Karpas-422 (cell line): ENCODE measurements at places on chromosomes 11 and 22. TPM values are rescaled to one million over a fixed set of nuclear protein-coding genes. Genes with fewer than 3 reads are reported as not detected.

DNA sequence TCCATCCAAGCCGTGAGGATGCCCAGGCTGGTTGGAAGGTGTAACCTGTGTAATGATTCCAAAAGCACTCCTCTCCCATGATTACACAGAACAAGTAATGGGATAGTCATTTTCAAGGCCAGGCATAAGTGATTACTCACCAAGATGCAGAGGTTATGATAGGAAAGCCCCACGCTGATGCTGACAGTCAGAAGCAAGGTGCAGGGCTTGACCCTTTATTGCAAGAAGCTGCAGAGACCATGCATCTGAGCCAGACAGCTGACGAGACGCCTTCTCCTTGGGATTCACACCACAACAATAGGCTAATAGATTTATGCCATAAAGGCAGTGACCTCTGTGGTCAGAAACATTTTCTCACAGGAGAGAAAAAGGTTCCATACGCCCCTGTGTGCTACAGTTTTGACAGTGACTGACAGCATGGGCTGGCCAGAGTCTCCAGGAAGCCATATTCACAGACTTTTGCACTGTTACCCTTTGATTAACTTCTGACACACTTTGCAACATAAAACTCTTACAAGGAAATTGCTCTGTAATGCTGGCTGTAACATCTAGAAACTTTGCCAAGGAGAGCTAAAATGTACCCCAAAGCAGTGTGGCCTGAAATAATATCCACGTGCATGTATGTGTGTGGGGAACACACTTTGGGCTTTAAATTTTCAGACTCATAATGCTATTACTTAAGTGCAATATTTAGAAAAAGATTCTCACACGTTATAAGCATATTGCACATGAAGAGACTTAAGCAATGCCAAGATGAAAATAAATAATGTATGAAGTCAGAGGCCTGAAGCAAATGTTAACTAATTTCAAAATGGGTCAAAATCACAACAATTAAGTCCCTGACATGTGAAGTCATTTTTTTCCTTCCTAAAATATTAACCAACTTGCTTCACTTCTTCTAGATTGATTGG, 1079.0 kb upstream of the TENM4 start:
- no peaks in the 10 kb centered on the region for H3K4me1 ChIP-seq
- no peak overlapping the region for H3K4me3 ChIP-seq
- H3K27me3 ChIP-seq, result no peaks in the 10 kb centered on the region
- no peaks in the 10 kb centered on the region for H3K36me3 ChIP-seq
- DNase-seq, result no peak

The PPFIA1 gene
- total RNA-seq, result 24.6 and 50.1 TPM in 2 replicates

GRCh38 chr22:26225207-26225606, 55.9 kb downstream of the SEZ6L start:
- H3K36me3 ChIP-seq, result no peaks in the 10 kb centered on the region
- H3K27ac ChIP-seq, result no peak overlapping the region
- DNase-seq, result no peak
- no peak overlapping the region for H3K4me3 ChIP-seq
- H3K27me3 ChIP-seq, result no peaks in the 10 kb centered on the region

- no peak overlapping the region for H3K27ac ChIP-seq
- no peaks in the 10 kb centered on the region for H3K4me1 ChIP-seq
- no peaks in the 10 kb centered on the region for H3K36me3 ChIP-seq
- H3K27me3 ChIP-seq, result no peaks in the 10 kb centered on the region
- H3K4me3 ChIP-seq, result no peak overlapping the region
Measured at GRCh38 chr11:21501245-21501644, 691.6 kb upstream of the ANO5 start.

GRCh38 chr11:1006762-1007161, 29.8 kb downstream of the MUC6 start:
- H3K27me3 ChIP-seq, result no peaks in the 10 kb centered on the region
- H3K36me3 ChIP-seq, result peaks cover 19% of the 10 kb centered on the region; the same call in 1 of the 2 replicates
- no peaks in the 10 kb centered on the region for H3K4me1 ChIP-seq
- no peak for DNase-seq
- H3K27ac ChIP-seq, result no peak overlapping the region
- H3K4me3 ChIP-seq, result no peak overlapping the region

The NRXN2 gene
- total RNA-seq, result 0.83 TPM in 1 of 2 replicates, not detected in the other

DNA sequence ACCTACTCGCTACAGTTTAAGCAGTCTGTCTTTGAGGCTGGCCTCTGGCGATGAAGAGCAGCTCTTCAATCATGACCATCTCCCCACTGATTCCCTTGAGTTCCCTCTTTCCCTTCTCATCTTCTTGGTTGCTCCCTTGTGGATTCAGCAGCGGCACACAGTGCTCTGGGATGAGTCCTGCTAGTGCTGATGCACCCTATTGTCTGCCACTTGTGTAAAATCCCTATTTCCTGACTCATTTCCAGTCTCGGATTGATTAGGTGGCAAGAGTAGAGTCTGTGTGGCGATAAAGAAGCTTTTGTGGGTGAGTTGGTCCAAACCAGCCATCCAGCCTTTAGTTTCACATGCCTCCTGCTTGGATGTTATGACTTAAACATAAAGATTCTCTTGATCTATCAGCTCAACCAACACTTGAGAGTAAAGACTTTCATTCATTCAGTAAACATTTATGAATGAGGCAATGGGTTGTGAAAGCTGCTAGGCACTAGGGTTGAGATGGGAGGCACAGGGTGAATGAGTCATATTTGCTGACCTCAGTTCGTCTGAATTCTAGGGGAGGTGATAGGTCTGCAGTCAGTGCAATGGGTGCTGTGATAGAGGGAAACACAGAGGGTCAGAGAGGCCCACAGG, 219.4 kb upstream of the RAG2 start:
- H3K4me1 ChIP-seq, result no peaks in the 10 kb centered on the region
- no peak overlapping the region for H3K4me3 ChIP-seq
- H3K27me3 ChIP-seq, result no peaks in the 10 kb centered on the region
- no peak for DNase-seq
- no peak overlapping the region for H3K27ac ChIP-seq
- no peaks in the 10 kb centered on the region for H3K36me3 ChIP-seq

The OR56A1 gene
- total RNA-seq, result not detected in 2 replicates

GRCh38 chr11:68714060-68714856, 29.9 kb downstream of the GAL start:
- no peaks in the 10 kb centered on the region for H3K27me3 ChIP-seq
- no peak overlapping the region for H3K27ac ChIP-seq
- no peaks in the 10 kb centered on the region for H3K4me1 ChIP-seq
- DNase-seq, result no peak

DNA sequence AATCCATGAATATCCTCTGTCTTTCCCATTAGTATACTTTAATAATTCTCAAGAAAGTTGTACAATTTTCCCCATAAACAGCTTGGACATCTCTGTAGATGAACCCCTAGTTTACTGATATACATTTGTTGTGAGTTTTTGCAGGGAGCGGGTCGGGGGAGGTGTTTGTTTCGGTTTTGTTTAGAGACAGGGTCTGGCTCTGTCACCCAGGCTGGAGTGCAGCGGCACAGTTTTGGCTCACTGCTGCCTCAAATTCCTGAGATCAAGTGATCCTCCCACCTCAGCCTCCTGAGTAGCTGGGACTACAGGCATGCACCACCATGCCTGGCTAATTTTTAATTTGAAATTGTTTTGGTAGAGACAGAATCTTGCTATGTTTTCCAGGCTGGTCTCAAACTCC, 57.6 kb downstream of the IGLL5 start:
- DNase-seq, result peak; percentile 39
- no peak overlapping the region for H3K4me3 ChIP-seq
- peaks cover 69% of the 10 kb centered on the region for H3K4me1 ChIP-seq

DNA sequence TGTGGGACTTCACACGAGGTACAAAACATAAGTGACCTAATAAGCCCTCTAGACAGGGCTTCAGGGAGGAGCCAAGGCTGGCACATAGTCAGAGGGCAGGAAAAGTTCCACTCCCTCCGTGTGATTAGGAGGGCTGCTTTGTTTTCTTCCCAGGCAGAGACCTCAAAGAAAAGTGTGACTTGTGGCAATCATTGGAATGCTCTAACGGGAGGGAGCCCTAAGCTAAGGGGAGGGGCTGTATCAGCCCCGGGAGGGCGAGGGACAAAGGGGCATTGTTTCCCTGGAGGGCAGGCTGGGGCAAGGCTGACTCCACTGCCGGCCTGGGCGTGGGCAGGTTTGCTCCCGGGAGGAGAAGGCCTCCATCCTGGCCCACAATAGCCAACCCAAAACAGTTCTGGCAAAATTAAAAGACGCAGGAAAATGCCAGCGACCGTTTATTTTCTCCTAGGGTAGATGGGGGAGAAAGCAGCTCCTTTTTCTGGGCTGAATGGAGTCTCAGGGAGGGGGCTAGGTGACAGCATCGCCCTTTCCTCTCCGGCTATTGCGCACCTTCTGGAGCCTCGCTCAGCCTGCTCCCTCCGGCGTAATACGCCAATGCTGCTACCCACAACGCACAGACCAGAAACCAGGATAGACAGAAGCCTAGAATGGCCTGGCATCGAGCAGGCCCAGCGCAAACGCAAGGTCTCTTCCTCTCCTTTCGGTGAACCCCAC, 60.2 kb downstream of the ENDOD1 start:
- H3K4me3 ChIP-seq, result no peak overlapping the region
- H3K4me1 ChIP-seq, result peaks cover 27% of the 10 kb centered on the region
- H3K36me3 ChIP-seq, result no peaks in the 10 kb centered on the region
- no peak overlapping the region for H3K27ac ChIP-seq

DNA sequence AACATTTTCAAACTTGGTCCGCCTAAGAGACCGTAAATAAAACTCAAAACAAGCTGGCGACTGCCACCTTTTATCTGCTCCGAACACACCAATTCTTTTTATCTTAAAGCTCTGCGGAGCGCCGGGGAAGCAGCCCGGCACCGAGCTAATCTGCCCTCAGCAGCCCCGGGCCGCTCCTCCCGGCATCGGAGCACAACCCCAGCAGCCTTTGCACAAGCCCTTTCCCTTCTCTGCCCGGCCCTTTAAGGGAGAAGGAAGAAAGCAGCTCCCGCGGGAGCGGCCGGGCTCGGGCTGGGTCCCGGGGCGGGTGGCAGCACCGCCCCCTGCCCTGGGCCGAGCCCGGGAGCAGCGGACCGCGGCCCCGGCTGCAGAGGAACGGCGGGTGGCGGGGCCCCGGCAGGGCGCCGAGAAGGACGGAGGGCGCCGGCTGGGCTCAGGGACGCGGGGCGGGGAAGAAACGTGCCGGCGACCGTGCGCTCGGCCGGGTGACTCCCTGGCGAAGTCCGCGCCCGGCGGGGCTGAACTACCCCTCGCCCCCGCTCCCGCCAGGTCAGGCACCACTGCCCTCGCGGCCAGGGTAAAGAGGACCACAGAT, 133.6 kb upstream of the C11orf58 start:
- H3K27ac ChIP-seq, result no peak overlapping the region
- no peak for DNase-seq
- no peaks in the 10 kb centered on the region for H3K4me1 ChIP-seq

The SLC22A6 gene
- total RNA-seq, result not detected in 2 replicates

GRCh38 chr22:48021991-48022401, 1259.5 kb downstream of the TBC1D22A start:
- no peak overlapping the region for H3K27ac ChIP-seq
- H3K36me3 ChIP-seq, result no peaks in the 10 kb centered on the region
- DNase-seq, result no peak
- no peak overlapping the region for H3K4me3 ChIP-seq
- peaks cover 3% of the 10 kb centered on the region; the same call in 1 of the 2 replicates for H3K27me3 ChIP-seq
- H3K4me1 ChIP-seq, result no peaks in the 10 kb centered on the region; the same call in 1 of the 2 replicates

- peak; percentile 93 for DNase-seq
- no peak overlapping the region for H3K4me3 ChIP-seq
- no peaks in the 10 kb centered on the region for H3K27me3 ChIP-seq
Measured at GRCh38 chr11:86818462-86819192, 18.3 kb downstream of the PRSS23 start.

The NXPE2 gene
- not detected in 2 replicates for total RNA-seq

The P2RY2 gene
- not detected in 2 replicates for total RNA-seq

DNA sequence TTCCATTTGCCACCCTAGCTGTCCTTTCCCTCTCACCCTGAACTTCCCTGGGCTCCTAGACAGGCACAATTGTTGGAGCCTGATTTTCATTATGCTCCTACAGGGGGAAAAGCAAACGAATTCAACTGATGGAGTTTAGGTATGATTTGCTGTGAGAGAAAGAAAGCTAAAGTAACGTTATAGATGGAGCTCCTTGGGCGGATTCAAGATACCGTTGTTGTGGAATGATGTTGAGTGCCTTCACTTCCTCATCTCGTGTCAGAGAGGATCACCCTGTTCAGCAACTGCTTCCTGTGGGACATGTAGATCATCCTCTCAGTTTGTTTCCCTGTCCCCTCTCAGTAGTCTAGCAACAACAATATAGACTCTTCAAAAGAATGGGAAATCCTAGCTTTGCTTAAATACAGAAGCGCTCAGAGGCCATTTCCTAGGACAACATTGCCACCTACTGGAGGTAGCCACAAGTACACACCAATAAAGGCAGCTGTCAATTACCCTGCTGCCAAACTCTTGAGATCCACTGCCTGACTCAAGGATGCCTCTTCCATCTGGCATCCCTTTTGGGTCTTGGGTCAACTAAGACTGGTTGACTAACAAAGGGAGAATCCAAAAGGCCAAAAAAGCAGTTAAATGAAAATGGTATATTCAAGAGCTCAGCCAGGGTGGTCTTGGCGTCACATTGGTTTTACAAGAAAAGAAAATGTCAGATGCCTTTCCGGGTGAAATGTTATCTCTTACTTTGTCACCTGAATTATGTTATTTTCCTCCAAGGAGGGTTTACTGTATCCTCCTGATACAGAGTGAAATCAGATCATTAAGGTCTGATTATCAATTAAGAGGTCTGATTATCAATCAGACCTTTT, 13.5 kb upstream of the DTX4 start:
- no peak overlapping the region for H3K4me3 ChIP-seq
- DNase-seq, result peak; percentile 89
- no peak overlapping the region for H3K27ac ChIP-seq
- H3K4me1 ChIP-seq, result no peaks in the 10 kb centered on the region

- no peak overlapping the region for H3K4me3 ChIP-seq
- H3K4me1 ChIP-seq, result no peaks in the 10 kb centered on the region
- no peaks in the 10 kb centered on the region for H3K36me3 ChIP-seq
- DNase-seq, result no peak
Measured at GRCh38 chr11:99098751-99099150, 78.0 kb downstream of the CNTN5 start.

DNA sequence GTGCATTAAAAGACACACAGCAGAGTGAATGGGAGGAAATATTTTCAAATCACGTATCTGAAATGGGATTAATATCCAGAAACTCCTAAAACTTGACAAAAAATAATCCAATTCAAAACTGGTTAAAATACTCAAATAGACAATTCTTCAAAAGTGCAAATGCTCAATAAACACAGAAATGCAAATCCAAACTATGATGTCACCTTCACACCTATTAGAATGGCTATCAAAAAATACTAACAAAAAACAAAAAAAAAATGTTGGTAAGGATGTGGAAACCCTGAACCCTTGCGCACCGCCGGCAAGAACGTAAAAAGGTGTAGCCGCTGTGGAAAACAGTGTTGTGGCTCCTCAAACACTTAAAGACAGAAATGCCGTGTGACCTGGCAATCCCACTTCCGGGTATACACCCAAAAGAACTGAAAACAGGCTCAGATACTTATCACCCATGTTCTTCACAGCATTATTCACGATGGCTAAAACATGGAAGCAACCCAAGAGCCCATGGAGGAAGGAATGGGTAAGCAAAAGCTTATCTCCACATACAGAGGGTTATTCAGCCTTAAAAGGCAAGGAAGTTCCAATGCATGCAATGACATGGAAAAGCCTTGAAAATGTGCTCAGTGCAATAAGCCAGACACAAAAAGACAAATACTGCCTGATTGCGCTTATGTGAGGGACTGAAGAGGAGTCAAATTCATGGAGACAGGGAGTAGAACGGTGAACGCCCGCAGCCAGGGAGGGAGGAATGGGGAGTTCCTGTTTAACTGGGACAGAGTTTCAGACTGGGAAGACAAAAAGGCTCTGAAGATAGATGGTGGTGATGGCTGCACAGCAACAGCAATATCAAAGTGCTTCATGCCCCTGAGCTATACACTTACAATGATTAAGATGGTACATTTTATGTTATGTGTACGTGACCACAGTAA, 19.6 kb downstream of the BRD1 start:
- no peaks in the 10 kb centered on the region; the same call in 1 of the 2 replicates for H3K36me3 ChIP-seq
- H3K4me3 ChIP-seq, result no peak overlapping the region
- H3K27ac ChIP-seq, result no peak overlapping the region
- DNase-seq, result no peak
- no peaks in the 10 kb centered on the region for H3K27me3 ChIP-seq
